ENCODE measurements at places on chromosomes 3 and 15. TPM values are rescaled to one million over a fixed set of nuclear protein-coding genes. Genes with fewer than 3 reads are reported as not detected.

The TAGLN3 gene
- total RNA-seq: 0.83 TPM

The ADAMTS7 gene
- 2.0 TPM for total RNA-seq

DNA sequence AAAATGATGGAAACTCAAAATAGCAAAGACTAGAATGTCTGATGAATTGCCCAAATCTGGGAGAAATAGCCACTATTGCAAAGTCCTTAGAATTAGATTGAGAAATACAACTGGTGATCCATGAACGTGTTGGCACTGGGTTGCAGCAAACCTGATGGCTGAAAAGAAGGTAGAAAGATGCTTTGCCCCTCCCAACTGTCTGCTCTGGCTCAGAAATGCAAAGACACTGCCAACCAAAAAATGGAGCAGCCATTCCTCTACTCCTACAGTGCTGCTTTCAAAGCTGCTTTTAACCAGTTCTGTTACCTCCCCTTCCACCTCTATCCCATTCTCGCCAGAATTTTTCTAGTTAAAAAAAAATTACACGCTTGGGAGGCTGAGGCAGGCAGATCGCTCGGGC, 60.7 kb downstream of the CPA3 start:
- no peak for DNase-seq

DNA sequence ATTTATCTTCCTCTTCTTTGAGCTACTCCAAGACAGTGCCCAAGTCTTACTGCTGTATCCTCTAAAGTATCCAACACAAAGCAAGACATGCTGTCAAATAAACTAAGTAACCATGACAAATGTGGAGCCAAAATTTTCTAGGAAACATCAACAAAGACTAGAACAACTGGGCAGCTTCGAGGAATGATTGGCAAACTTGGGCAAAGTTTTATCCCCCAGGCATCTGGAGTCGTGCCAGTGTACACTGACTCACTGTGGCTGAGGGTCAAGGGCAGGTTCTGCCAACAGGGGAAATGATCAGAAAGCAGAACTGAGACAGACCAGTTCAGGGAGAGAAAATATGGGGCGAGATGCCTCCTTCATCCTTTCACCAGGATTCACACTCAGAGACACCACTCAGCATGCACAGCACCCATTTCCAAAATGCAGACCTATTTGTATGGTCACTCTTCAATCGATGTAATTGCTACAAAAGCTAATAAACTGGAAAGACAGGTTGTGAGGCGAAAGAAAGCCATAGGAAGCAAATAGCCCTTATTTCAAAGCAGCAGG, 65.8 kb downstream of the MB21D2 start:
- no peak for DNase-seq

DNA sequence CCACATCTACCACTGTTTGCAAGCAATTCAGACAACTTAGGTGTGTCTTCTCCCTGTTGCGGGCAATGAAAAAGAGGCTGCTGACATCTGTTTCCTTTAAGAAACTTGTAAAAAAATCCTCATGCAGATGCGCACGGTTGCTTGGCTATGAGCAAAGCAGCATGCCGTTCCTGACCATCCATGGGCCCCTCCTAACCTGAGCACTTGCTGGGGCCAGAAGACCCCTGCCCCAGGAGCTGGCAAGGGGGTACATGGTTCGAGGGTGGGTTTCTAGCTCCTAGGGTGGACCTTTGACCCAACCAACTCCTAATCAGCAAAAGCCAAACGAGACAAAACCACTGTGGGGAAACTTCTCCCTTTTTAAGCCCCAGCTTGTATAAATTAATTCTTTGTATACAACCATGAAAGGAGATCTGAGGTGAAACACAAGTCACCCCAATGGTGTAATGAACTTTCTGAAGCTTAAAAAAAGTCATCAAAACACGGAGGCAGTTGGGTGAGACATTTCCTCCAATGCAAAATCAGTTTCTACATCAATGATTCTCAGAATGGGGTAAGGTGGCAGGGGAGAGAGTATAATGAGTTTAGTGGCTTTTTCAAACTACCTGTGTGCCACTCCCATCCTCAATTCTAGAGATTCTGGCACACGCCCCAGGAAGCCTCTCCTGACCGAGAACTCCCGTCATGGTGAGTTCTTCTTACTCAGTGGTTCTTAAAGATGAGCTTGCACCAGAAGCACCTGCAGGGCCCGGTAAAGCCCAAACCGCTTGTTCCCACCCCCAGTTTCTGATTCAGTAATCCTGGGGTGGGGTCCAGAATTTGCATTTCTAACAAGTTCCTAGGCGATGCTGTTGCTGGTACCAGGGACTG, 44.1 kb downstream of the CPN2 start:
- DNase-seq: no peak

GRCh38 chr3:68620211-68620610, 312.1 kb downstream of the TAFA4 start:
- DNase-seq: no peak

DNA sequence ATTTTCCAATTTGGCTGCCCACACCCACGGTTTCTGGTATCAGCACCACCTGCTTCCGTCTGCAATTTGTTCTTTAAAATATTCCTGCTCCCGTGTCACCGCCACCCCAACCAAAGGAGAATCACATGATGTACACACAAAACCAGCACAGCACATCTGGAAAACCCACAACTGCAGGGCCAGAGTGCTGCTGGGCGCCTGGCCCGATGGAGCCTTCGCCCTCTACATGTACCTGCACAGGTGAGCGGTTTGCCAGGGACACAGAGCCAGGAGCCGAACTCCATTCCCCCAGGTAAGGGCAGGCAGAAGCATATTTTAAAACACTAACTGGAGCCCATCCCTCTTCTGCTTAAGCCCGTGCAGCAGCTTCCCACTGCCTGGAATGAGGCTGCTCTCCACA, 75.6 kb downstream of the ADAMTS17 start:
- DNase-seq: peak; percentile 81

GRCh38 chr3:48596676-48597407, 1.7 kb upstream of the COL7A1 start:
- no peak for DNase-seq
